ENCODE measurements at places on chromosomes 12 and 14. TPM values are rescaled to one million over a fixed set of nuclear protein-coding genes. Genes with fewer than 3 reads are reported as not detected.

DNA sequence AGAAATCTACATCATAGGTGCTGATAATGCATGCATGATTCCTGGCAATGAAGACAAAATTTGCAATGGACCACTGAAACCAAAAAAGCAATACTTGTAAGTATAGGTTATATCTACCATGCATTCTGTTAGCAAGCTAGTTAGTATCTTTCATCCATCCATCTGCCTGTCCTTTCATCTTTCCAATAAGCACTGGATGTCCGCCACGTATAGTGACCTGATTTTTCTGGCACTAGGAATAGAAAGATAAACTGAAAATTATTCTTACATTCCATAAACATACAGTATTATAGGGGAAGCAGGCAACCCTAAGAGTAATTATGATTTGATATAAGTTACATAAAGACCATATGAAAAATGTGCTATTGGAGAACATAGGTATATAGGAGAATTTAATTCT lies 87.2 kb upstream of the MYF6 start:
- no peaks in the 10 kb centered on the region for H3K27me3 ChIP-seq
- H3K36me3 ChIP-seq: no peaks in the 10 kb centered on the region
- no peaks in the 10 kb centered on the region for H3K4me1 ChIP-seq
- no peak overlapping the region for H3K4me3 ChIP-seq
- no peak for DNase-seq

DNA sequence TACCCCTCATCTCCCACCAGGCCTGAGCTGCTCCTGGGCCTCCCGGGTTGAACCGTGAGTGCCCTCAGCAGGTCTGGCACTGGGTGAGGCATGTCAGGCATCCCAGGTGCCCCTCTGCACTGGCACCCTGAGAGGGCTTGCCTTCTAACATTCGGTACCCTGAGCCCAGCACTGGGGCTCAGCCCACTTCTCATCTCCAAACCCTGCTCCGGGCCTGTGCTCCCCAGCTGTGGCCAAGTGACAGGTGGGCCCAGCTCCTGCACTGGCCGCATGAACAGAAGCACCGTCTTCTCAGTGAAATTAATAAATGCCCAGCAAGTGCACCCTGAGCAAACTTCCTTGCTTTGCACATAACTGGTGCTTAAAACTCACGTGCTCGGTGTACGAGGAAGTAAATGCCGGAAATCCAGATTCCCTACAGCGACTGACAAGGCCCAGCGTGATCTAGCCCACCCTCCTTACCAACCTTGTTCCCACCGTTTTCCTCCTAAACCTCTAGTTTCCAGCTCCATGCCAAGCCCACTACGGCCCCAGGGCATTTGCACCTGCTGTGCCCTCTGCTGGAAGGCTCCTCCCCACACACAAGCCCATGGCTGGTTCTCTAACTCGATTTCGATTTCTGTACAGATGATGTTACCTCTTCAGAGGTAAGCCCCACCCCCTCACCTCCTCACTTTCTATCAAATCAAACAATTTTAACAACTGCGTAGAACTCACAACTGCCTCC lies 115.2 kb upstream of the NCOR2 start:
- no peak overlapping the region for H3K4me3 ChIP-seq
- no peaks in the 10 kb centered on the region for H3K36me3 ChIP-seq
- H3K27ac ChIP-seq: peak overlapping the region; percentile 88
- no peak for DNase-seq
- H3K4me1 ChIP-seq: peaks cover 62% of the 10 kb centered on the region

HVCN1 gene
- total RNA-seq: 2.0 TPM

RND1 gene
- not detected for total RNA-seq

- no peak for DNase-seq
- peaks cover 55% of the 10 kb centered on the region for H3K27me3 ChIP-seq
Observed at GRCh38 chr12:100715976-100716944, 78.3 kb upstream of the ANO4 start.

DNA sequence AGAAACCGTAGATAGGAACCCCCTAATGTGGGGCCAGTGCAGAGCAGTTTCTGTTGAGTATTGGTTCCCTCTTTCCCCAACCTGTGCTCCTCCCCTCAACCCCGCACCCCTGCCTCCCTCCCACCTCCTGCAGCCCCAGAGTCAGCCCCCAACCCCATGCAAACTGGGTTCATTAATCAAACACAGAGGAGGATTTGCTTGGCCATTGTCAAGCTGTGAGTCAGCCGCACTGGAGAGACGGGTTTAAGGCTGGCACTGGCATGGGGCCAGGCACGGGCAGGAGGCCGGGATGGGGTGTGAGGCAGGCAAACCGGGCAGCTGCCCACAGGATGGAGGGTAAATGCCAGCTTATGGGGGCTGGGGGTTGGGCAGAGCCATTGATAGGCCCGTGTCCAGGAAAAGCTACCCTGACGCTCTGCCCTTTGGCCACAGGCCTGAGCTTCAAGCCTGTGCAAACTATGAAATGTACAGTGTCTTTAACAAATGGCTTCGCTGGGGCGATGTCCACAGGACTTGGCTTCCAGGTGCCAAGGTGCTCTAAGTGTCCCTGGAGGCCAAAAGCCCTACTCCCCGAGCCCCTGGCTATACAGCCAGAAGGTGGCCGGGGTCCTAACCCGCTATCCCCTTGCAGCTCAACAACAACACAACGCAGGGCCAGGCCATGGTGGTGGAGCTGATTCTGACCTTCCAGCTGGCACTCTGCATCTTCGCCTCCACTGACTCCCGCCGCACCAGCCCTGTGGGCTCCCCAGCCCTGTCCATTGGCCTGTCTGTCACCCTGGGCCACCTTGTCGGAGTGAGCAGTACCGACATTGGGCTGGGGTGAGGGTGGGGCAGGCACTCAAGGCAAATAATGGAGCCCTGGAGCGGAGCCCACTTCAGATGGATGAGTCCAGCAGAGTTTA lies 1.4 kb downstream of the AQP5 start:
- H3K27me3 ChIP-seq: peaks cover 41% of the 10 kb centered on the region
- H3K4me3 ChIP-seq: peak overlapping the region; percentile 48
- no peaks in the 10 kb centered on the region for H3K36me3 ChIP-seq
- DNase-seq: no peak
- peak overlapping the region; percentile 40 for H3K27ac ChIP-seq
- peaks cover 32% of the 10 kb centered on the region for H3K4me1 ChIP-seq

DNA sequence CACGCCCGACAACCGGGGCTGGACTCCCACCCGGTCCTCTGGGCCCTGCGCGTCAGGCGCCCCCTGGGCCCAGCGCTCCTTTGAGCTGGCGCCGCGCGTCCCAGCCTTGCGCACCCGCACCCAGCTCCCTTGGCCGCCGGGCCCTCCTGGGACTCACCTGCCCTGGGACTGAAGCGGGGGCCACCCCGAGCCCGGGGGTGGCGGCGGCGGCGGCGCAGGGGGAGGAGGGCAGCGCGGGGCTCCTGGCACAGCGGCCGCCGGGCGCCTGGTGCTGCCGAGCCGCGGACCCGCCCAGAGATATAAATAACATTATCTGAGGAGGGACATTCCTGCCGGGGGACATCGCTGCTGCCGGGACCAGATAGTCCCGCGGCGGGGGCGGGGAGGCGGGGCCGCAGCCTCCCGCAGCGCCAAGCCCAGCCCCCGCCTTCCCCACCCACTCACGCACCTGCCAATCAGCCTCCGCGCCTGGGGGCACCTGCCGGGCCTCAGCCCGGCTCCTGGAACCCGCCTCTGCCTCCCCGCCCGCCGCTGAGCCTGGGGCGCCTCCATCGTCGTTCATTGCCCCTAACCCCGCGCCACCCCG lies at the start of gene SPTB:
TSS of gene SPTB (minus strand) at position 273 of the 586 bp plus-strand sequence. CDS start 56,813 bp downstream, outside the sequence.
- no peak within 1 kb of the TSS for H3K27ac ChIP-seq
- H3K27me3 ChIP-seq: peaks cover 36% of the 10 kb centered on the region
- peaks cover 20% of the 10 kb centered on the region for H3K4me1 ChIP-seq
- H3K36me3 ChIP-seq: no peaks in the 10 kb centered on the region
- peak; percentile 64 for DNase-seq

DNA sequence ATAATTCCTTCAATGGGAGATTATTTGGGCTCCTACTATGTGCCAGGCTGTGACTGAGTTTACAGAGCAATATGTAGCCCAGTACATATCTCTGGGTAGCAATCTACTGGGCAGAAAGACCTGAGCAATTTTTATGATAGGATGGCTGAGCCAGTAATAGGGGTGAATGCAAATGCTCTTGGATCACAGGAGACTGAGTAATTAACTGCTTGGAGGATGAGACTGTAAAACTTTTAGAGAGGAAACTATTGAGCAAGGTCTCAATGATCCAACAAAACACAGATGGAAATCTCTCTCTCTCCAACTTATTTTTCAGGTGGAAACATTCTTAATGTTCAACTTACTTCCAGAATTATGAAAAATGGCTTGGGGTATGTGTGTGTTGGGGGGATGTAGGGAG lies 402.2 kb downstream of the AEBP2 start:
- no peak overlapping the region for H3K27ac ChIP-seq
- H3K4me3 ChIP-seq: no peak overlapping the region
- no peaks in the 10 kb centered on the region for H3K27me3 ChIP-seq
- no peak for DNase-seq
- H3K4me1 ChIP-seq: no peaks in the 10 kb centered on the region

DNA sequence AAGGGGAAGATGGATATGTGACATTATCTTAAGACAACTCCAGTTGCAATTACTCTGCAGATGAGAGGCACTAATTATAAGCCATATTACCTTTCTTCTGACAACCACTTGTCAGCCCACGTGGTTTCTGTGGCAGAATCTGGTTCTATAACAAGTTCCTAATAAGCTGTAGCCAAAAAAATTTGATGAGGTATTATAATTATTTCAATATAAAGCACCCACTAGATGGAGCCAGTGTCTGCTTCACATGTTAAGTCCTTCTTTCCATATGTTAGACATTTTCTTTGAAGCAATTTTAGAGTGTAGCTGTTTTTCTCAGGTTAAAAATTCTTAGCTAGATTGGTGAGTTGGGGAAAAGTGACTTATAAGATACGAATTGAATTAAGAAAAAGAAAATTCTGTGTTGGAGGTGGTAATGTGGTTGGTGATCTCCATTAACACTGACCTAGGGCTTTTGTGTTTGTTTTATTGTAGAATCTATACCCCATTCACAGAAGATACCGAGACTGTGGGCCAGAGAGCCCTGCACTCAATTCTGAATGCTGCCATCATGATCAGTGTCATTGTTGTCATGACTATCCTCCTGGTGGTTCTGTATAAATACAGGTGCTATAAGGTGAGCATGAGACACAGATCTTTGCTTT lies 36.9 kb downstream of the PSEN1 start:
- no peak overlapping the region for H3K27ac ChIP-seq
- no peaks in the 10 kb centered on the region for H3K27me3 ChIP-seq
- H3K4me3 ChIP-seq: no peak overlapping the region

MYF5 gene
- total RNA-seq: not detected

DNA sequence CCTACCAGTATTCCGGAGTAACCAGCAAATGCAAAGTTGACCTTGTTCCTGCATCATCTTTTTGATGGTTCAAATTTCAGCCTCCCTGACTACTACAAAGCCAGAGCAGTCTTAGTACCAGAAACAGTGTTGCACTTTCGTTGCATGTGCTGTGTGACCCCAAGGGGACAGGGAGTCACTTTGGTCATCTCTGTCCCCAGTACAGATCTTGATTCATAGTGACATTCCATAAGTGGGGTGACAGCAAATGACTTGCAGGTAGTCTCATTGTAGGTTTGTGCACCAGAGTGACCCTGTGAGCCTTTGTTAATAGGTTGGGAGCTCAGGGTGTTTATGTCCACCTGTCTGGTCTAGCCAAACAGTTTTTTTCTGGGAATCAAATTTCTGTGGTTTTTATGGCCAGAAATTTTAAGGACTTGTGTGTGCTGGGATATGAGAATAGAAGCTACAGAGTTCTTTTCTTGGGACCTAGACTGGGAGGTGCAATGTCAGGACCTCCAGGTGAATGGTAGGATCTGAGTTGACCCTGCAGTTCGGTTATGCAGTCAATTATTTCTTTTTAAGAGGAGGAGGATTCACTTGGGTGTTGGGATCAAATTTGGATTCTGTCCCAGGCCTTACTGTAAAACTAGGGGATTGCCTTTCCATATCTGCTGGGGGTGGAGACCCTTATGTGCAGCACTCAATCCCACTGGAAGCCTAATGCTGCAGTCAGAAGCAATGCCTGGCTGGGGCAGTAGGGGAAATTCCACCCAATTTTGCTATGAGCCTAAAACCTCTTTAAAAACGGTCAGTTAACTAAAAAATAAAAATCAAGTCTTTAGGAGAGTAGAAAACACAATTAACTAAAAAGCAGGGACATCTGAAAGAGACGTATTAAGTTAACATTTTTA lies 10.1 kb downstream of the EIF5 start:
- no peaks in the 10 kb centered on the region for H3K4me1 ChIP-seq
- peaks cover 60% of the 10 kb centered on the region for H3K36me3 ChIP-seq
- no peak overlapping the region for H3K27ac ChIP-seq
- H3K4me3 ChIP-seq: no peak overlapping the region
- DNase-seq: no peak

- H3K4me3 ChIP-seq: no peak overlapping the region
- no peaks in the 10 kb centered on the region for H3K36me3 ChIP-seq
- no peak overlapping the region for H3K27ac ChIP-seq
- H3K27me3 ChIP-seq: peaks cover 42% of the 10 kb centered on the region
- DNase-seq: no peak
Observed at GRCh38 chr12:111088409-111088808, 168.0 kb upstream of the MYL2 start.

DNA sequence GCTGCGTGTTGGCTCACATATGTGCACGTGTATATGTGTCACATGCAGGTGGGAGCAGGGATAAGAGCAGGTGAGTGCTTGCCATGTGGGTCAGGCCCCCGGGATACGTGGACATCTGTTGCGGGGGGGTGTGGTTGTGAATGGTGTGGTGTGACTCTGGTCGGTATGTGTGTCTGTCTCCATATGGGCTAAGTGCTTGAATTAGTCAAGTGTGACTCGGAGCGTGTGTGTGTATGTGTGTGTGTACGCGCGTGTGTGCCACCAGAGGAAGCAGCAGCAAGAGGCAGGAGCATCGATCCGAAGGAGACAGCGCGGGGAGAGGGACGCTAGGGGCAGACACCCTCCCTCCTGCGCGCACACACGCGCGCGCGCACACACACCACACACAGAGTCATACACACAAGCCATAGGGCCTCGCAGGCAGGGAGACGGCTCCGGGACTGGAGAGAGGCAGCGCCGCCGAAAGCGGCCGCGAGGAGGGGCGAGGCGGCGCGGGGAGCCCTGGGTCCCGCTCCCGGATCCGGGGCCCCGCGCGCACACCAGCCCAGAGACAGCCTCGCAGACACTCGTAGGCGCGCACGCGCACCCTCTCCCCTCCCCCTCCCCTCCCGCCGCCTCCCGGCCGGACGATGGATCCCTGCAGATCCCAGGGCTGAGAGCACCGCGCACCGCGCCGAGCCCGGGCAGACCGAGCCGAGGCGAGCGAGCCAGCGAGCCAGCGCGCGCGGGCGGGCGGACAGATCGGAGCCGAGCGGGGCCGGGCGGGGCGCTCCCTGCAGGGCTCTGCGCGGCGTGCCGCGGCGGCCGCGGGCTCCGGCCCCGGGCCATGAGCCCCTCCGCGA lies at the start of gene ASIC1:
TSS of gene ASIC1 (plus strand) at position 597 of the 842 bp plus-strand sequence. CDS start 1,171 bp downstream, outside the sequence.
- H3K27me3 ChIP-seq: no peaks in the 10 kb centered on the region
- no peak for DNase-seq
- H3K4me3 ChIP-seq: peak within 1 kb of the TSS; percentile 82
- no peak within 1 kb of the TSS for H3K27ac ChIP-seq

DNA sequence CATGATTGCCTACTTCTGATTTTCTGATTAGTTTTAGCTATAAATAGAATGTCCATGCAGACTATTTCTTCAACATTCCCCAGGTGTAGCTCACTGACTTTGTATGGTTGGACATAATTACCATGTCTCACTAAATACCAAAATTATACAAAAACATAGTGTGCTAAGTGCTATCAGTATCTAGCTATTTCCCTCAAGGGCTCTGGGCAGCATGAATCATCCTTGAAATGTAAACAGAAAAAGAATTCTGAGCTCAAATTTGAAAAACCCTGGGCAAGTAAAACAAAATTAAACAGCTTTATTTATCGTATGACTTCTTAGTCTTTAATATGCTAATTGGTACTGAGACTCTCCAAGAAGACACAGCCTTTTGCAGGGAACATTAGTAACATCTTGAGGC lies 82.9 kb downstream of the SPATA7 start:
- no peak for DNase-seq
- peaks cover 72% of the 10 kb centered on the region for H3K36me3 ChIP-seq

Data from suprapubic skin (tissue), 4 donors.